ENCODE measurements at places on chromosomes 3 and 15.

DNA sequence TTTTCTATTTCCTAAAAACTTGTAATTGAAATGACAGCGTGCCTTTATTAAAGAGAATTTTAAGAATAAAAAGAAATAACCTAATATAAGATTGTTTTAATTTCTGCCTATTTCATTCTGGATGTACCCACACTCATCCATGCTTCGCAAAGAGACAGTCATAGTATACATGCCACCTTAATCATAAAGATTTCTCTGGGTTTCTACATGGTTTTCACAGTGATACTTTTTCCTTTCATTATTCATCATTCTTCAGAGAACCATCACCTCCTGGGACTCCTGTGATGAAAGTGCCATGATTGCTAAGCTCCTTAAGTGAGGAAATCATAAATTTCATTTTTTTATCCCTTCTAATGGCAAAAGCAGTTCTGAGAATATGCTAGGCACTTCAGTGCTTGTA lies 4.3 kb upstream of the CCR8 start:
- DNase-seq, result no peak

DNA sequence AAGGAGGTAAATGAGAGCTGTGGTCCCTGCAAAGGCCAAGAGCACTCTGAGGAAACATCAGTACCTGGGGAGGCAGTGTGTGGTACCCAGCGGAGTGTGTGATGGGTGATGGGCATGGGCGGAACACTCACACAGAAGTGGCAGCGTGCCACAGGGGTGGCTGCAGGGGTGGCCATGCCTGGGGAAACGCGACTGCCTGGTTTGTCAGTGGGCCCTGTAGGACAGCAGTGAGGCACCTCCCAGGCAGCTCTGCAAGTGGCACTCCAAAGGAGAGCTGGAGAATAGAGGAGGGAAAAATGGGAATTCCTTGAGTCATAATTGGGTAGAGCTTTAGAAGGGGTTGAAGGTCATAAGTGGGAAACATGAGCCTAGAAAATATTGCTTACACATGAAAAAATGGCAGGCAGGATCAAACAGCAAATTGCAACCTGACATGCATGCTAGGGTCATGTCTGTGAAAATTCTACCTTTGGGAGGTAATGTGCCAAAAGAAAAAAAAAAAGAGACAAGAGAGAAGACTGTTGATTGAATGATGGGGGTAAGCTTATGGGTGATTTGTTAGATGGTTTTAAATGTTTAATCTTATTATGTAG lies 138.4 kb downstream of the RPLP1 start:
- DNase-seq, result no peak

DNA sequence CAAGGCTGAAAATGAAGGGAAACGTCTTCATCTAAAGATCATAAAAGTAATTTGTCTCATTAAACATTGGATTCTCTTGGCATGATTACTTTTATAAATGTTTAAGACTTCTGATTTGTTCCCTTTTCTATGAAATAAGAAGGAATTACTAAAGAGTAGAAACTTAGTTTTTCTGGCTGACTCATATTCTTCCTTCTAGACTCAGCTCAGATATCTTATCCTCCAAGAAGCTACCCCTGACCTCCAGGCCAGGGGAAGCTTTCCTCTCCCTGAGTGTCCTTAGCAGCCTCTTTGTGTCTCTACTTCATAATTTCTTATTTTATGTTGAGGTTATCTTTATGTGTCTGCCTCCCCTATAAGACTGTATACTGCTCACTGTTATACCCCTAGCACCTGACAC lies 291.9 kb upstream of the STT3B start:
- DNase-seq, result no peak

GRCh38 chr15:94255540-94255939 lies 24.2 kb downstream of the MCTP2 start:
- no peak for DNase-seq

DNA sequence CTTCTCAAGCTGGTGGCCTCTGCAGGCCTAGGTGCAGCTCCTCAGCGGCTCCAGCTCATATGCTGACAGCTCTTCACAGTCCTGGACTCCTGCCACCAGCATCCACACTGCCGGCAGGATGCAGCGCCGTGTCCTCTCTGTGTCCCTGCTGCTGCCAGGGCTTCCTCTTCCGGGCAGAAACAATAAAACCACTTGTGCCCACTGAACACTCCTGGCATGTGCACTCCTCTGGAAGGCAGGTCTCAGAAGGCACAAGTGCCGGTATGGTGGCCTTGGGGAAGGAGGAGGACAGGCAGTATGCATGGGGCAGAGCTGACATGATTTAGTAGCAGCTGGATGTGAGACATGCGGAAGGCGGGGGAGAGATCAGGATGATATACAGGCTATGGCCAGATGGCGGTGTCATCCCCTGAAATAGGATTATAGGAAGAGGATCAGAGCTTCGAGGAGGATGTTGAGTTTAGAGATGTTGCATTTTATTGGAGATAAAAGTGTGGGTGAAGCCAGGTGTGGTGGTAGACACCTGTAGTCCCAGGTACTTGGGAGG lies 7.5 kb upstream of the MAN2A2 start:
- no peak for DNase-seq

DNA sequence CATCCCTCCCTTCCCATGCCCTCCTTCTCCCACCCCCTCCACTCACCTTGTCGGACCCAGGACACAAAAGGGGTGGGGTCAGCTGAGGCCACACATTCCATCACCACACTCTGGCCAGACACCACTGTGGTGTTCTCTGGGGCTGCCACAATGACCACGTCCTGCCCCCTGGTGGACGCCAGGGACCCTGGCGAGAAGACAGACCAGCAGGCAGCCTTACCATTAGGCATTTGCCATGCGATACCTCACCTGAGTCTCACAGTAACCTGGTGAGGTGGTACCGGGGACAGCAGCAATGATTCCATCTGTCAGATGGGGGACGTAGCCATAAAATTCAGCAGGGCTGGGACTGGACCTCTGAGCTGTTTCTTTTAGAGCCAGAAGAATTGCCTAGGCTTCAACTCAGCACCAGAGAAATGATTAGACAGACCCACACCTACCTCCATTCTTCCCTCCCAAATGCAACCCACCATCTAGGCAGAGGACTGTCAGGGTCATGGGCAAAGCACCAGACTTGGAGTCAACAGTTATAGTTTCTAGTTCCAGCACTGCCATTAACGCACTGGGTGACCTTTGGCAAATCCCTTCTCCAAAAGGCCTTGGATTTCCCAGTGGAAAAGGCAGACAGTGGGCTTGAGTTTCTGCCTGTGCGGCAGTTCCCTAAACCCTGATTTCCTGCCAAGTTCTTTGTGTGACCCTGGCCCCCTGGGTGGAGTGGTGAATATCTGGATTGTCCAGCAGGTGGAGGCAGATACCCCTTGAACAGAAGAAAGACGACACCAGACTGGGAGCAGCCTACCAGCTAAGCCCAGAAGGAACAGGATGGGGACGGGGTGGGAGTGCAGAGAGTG lies 21.8 kb downstream of the IGDCC4 start:
- DNase-seq, result no peak

DNA sequence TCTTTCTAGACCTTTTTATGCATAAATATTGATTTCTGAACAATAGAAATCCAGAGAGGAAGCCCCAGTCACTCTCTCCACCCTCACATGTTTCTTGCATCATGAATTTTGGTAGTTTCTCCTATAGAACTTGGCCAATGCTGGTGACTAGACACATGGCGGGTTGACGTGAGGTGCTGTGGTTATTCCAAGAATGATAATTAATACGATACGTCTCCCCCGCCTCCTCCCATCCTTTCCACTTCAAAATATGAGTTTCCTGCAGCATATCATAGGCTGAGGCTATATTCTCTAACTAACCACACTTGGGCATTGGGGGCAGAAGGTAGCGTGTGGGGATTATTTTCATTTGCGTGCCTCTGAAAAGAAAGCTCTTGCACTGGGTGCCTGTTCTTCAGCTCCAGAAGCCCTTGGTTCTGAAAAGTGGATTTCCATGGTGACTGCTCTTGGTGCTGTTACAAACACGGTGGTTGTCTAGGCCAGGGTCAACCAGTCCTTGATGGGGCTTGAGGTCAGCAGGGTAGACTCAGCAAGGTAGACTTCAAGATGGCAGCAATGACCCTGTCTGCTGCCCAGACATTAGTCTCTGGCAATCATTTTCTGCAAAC lies 5.3 kb downstream of the TNFSF10 start:
- no peak for DNase-seq

GRCh38 chr3:141913150-141913811 lies 36.8 kb downstream of the ATP1B3 start:
- peak; percentile 26 for DNase-seq

- DNase-seq, result no peak
Measured at GRCh38 chr3:149790698-149791097, 1.7 kb downstream of the ANKUB1 start.

DNA sequence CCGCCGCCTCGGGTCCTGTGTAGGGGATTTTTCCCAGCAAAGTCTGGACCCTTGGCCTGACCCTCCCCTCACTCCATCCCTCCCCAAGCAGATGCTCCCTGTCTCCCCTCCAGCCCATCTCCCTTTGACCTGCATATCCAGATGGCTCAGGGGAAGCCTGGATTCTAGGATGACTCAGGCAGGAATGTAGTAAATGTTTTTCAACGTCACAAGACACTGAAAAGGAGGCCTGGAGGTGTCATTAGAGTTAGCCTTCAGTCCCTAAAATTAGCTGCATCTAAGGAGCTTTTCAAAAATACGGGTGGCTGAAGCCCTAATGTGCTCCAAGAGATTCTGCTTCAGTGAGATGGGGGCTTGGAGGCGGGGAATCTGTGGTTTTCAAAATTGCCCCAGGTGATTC lies 7.2 kb downstream of the ACAN start:
- no peak for DNase-seq

DNA sequence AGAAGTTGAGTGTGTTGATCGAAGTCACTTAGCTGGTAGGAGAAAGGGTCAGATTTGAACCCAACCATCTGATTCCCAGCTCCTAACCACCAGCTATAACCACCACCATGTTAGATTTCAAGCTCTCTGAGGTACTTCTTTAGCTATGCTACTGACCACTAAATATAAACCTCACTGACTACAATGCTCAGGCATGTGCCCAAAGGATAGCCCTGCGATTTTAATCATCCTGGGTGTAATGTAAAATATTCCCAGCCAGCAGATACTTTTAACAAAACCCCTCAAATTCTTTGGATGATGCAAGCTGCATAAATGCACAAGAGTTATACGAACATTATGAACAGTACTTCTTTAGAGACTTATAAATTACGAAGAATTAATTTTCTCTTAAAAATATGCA lies 115.2 kb upstream of the TSC22D2 start:
- no peak for DNase-seq

- DNase-seq, result no peak
Measured at GRCh38 chr15:66946578-66947164, 118.7 kb upstream of the SMAD3 start.

- peak; percentile 54 for DNase-seq
Measured at GRCh38 chr3:64825404-64826120, 137.8 kb upstream of the ADAMTS9 start.

GRCh38 chr15:92981333-92981732 lies 81.2 kb downstream of the CHD2 start:
- DNase-seq, result no peak

DNA sequence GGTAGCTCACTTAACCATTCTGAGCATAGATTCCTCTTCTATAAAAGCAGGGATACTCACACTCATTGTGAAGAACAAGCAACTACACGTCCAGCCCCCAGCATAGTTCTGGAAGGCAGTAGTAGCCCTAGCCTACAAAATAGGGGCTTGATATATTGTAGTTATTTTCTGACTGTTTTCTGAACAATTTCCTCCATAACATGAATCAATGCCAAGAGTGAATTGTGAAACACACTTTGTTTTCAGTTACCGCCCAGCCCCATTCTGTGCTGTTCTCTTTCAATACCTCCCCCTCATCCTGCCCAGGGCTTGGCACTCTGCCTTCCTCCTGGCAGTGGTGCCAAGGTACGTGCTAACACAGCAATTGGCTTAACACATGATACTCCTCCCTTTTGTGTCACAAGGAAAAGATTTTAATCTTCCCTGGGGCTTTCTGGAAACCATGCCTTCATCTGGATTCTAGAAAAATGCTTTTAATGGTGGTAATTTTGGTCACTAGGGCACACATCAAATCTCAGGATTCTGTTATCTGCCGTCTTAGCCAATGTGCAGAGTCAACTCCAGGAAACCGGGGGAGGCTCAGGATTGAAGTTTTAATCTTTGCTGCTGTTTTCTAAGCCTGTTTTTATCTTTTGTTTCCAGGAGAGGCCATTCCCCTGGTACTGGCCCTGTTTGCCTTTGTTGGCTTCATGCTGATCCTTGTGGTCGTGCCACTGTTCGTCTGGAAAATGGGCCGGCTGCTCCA lies 37.2 kb downstream of the IL20RB start:
- DNase-seq, result no peak

DNA sequence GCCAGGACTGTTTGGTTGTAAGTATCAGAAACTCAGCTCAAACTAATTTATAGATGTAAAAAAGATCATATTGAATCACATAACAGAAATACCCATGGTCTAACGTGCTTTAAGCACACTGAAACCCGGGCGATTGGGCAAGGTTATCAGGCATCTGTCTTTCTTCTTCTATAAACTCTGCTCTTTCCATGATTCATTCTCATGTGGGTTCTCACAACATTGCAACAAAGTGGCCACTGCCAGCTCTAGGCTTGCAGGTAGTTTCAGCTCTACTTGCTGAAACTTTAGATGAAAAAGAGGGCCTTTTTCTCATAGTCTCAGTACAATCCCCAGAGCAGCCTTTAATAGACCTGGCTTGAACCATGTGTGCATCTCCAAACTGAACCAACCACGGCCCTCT lies 456.1 kb downstream of the MFSD1 start:
- no peak for DNase-seq

- no peak for DNase-seq
Measured at GRCh38 chr3:31839144-31839917, 141.7 kb downstream of the OSBPL10 start.

DNA sequence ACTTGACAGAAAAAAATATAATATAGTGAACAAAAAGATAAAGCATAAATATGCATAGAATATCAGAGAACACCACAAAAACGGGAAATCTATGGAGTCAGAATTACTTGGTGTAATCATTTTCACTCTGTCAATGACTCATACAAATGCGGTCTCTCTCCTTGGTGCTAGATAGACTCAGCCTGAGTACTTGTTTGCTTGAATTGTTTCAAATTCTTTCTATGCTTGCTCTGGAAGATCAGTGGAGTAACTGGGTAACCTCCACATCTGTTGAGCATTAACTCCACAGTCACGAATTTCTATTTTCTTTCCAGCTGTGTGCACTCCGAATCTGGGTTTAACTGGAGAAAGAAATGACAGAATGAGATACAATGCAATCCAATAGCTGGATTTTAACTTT lies 760.4 kb downstream of the ZPLD1 start:
- no peak for DNase-seq

GRCh38 chr3:50369012-50369670 lies 9.8 kb upstream of the TMEM115 start:
- no peak for DNase-seq

- no peak for DNase-seq
Measured at GRCh38 chr15:28273468-28273867, 48.5 kb downstream of the HERC2 start.

DNA sequence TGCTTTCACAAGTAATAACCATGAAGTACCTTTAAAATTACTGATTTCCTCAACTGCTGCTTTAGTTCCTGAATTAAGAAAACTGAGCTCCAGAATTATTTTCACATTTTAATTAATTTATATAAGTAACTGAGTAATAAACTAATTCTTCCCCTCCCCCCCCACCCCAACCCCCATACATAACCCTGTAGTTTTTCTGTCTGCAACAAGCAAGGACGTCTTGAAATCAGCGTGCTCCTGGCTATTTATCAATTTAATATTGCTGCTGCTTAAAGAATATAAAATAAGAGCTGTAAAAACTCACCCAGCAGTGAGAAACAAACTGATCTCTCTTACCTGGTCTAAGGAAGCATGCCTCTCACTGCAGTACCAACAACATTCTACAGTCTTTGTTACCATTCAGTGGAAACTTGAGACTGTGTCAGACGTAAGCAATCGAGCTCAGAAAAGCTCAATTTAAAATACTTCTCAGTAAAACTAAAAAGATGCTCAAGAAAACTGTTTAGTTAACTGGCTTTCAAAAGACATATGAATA lies 121.0 kb downstream of the TFDP2 start:
- DNase-seq, result peak; percentile 75

Data from renal cortex interstitium (tissue), 15 donors.